ENCODE measurements at places on chromosomes 4 and X.

- no peak for DNase-seq
Measured at GRCh38 chr4:181427076-181427475, 816.1 kb upstream of the TENM3 start.

- DNase-seq: no peak
Measured at GRCh38 chr4:159705334-159705733, 602.5 kb downstream of the RAPGEF2 start.

GRCh38 chr4:52248820-52249219 lies 197.7 kb downstream of the SPATA18 start:
- DNase-seq: no peak

GRCh38 chr4:77652237-77652897 lies 46.7 kb downstream of the CXCL13 start:
- no peak for DNase-seq

DNA sequence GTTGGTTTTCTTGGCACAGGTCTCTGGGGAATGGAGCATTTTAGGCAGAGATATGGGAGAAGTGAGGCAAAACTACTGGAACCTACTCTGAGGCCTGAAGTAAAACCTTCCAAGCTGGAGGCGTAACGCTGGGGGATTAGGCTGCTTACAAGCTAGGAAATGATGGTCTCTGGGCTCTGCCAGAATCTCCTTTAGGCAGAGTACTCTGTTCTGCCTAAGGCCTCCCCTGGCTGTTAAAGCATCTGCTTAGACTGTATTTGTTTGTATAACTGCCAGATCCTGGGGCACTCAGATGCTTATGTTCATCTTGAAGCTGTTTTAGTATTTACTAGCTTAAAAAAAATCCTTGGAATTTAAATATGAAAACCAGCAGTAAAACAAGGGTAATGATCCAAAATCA lies 822.2 kb downstream of the RPA4 start:
- no peak for DNase-seq

Data from activated effector memory CD4-positive, alpha-beta T cell treated with Interleukin-2 at 50 U/mL for 16 hours (primary cell).